ENCODE measurements at places on chromosomes 7 and 10.
A peak's percentile ranks its signal among the peaks of the same experiment; 100 is the strongest.

DNA sequence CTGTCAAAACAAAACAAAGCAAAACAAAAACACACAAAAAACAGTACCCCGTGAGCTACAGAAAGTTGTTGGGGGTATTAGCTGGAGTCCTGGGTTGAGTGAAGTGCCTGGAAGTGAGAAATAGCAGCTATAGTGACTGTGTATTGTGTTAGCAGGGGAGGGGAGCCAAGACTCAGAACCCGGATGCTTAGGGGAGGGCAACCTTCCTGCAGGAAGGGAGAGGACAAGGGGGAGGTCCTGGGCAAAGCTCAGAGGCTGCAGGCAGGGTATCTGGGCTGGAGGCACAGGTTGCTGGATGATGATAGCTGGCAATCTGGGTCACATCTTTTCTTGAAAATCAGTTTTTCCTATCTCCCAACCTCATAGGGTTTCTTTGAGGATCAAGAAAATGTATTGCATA is 75.8 kb upstream of the PARD3 start:
- DNase-seq: no peak

- no peak for DNase-seq
Measured at GRCh38 chr7:93054975-93055374, 62.8 kb downstream of the SAMD9 start.

GRCh38 chr7:47677664-47678063 is 95.8 kb upstream of the TNS3 start:
- DNase-seq: peak; percentile 78

GRCh38 chr7:86939197-86939814 is 120.1 kb downstream of the ELAPOR2 start:
- DNase-seq: peak; percentile 19

DNA sequence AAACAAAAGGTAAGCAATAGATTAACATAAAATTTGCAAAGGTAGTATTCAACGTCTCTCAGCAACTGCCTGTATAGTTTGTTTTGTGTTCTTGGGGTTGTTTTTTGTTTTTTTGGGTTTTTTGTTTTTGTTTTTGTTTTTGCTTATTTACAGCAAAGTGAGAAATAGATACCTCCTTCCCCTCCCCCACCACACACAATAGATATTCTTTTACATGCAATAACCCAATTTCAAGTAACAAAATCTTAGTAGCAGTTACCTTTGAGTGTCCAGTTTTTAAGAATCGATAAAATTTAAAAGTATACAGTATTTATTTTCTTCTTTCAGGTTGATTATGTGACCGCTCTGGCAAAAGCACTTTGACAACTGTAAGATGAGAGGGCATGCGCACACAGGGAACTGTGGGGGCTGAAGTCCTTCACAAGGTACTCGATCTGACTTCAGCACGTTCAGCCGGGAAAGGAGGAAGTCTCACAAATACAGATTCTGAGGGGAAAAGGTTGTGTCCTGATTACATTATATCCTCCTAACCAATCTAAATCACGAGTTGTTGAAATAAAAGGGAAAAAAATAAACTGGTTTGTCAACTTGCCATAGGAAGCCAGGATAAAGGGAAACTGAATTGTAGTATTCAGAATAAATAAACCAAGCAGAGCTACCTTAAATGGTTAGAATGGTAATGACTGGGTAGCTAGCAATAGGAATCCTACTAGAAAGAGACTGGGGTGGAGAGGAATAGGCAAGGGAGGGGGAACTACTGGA is 47.8 kb downstream of the CPEB3 start:
- DNase-seq: peak; percentile 75

DNA sequence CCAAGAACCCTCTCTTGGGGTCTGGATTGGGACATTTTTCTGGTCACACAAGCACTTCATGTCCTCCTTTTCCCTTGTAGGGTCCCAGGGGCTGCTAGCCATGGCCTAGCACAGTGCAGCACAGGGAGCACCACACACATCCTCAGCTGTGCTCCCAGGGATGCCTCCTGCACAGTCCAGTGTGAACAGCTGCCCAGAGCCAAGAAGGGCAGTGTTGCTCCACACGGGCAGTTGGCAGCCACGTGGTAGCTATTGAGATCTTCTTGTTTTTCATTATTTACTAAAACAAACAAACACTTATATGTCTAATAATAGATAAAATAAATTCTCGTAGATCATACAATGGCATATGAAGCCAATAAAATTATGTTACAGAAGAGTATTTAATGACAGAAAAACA is 13.9 kb upstream of the LANCL2 start:
- no peak for DNase-seq

DNA sequence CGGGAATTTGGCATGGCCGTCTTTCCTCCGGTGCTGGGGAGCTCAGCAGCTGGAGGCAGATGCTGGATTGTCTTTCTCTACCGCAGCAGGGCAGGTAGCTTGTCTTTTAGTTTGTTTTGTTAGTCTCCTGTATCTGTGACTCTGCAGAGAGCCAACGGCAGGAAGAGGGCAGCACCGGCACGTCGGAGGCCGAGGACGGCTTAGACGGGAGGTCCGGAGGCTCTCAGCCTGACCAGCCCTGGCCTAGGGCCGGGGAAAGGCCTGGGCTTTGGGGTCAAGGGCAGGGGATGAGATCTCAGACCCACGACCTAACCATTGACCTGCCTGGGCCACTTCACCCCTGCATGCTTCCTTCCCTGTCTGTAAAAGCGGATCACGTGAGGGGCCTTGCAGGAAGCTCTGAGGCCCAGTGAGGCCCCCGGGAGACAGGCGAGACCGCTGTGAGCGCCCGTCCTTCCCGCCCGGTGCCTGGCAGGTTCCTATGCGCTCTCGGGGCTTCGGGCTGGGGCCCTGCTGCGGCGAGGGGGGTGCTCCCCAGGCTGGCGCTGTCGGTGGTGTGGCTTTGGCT is 72.7 kb downstream of the LHPP start:
- DNase-seq: no peak

GRCh38 chr7:103432712-103433111 is 13.3 kb downstream of the SLC26A5 start:
- no peak for DNase-seq

- no peak for DNase-seq
Measured at GRCh38 chr7:124276005-124276622, 243.2 kb upstream of the TMEM229A start.

GRCh38 chr10:15209827-15210509 is 41.5 kb upstream of the NMT2 start:
- peak; percentile 48 for DNase-seq

- no peak for DNase-seq
Measured at GRCh38 chr10:83605783-83606630, 533.3 kb upstream of the GHITM start.

- DNase-seq: no peak
Measured at GRCh38 chr10:130634816-130635215, 498.6 kb downstream of the GLRX3 start.

GRCh38 chr7:47465191-47465590 is 116.7 kb downstream of the TNS3 start:
- DNase-seq: no peak

DNA sequence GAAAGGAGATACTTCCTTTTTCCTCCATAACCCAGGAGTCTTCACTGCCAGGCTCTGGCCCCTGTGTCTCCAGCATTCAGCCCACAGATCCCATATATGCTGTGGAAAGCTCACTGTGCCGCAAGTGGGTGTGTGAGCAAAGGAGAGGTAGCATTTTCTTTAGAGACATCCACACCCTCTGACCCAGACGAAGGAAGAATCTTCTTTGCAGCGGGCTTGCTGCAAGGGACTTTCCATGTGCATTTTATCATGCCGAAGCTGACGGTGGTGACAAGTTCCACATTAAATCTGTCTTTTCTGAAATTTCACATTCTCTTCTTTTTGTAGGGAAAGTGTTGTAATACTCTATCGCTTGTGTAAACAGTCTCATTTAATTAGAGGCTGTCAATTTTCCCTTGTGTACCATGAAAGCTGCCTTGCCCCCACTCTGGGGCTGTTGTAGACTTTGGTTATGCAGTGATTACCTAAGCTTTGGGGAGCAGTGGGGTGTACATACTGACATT is 409.5 kb downstream of the SUGCT start:
- DNase-seq: no peak

GRCh38 chr10:8594176-8594575 is 539.7 kb downstream of the GATA3 start:
- peak; percentile 100 for DNase-seq

- DNase-seq: no peak
Measured at GRCh38 chr7:45215601-45216062, 58.0 kb downstream of the RAMP3 start.

DNA sequence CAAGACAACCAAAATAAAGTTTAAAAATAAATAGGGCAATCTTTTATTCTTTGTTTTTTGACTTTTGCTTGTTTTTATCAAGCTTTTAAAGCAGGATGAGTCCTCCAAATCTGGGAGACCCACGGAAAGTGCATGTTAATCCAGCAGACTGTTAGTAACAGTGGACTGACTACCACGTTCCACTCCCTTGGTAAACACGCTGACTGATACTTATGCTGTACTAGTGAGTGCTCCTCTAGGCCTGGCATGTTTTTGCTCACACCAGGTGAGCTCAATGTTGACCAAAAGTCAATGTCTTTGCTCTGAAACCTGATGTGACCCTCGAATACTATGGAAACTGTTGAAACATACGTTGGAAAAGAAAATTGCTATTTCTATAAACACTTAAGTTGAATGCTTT is 88.4 kb downstream of the KIAA1549 start:
- no peak for DNase-seq

GRCh38 chr7:139242741-139243281 is 11.8 kb downstream of the UBN2 start:
- DNase-seq: peak; percentile 66

GRCh38 chr7:110987127-110987693 is 103.7 kb upstream of the LRRN3 start:
- DNase-seq: no peak

- DNase-seq: no peak
Measured at GRCh38 chr10:129259128-129259815, 207.8 kb upstream of the MGMT start.

DNA sequence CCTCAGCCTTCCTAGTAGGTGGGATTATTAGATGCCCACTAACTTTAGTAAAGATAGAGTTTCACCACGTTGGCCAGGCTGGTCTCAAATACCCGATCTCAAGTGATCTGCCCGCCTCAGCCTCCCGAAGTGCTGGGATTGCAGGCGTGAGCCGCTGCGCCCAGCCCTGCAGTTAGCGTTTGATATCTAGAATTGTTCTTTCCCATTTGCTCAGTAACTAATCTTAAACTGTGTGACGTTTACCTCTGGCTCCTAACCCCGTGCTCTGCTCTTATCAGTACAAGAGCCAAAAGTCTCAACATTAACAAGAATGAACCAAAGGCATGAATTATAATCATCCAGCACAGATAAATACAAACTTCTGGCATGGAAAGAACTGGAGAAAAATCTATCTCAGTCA is 47.4 kb downstream of the IGF2BP3 start:
- no peak for DNase-seq

DNA sequence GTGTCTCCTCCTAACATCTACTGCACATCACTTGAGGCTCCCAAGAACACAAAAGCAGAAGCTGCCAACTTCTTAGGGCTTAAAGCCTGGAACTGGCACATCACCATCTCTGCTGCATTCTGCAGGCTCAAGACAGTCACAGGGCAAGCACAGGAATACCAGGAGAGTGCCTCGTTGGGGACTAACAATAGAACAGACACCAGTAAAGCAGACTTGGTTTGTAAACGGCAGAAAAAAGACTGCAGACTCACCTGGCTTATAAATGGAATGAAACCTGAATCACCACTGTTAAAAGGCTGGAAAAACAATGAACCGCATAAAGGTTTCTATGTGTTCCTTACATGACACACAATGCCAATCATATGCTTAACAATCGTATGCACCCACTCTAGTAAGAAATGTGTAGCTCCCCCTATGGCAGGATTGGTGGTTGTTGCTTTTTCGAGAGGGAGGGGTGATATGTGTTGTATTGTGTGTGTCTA is 12.8 kb downstream of the RHEB start:
- DNase-seq: peak; percentile 72
